ENCODE measurements at places on chromosomes 6 and 20. TPM values are rescaled to one million over a fixed set of nuclear protein-coding genes. Genes with fewer than 3 reads are reported as not detected.

DNA sequence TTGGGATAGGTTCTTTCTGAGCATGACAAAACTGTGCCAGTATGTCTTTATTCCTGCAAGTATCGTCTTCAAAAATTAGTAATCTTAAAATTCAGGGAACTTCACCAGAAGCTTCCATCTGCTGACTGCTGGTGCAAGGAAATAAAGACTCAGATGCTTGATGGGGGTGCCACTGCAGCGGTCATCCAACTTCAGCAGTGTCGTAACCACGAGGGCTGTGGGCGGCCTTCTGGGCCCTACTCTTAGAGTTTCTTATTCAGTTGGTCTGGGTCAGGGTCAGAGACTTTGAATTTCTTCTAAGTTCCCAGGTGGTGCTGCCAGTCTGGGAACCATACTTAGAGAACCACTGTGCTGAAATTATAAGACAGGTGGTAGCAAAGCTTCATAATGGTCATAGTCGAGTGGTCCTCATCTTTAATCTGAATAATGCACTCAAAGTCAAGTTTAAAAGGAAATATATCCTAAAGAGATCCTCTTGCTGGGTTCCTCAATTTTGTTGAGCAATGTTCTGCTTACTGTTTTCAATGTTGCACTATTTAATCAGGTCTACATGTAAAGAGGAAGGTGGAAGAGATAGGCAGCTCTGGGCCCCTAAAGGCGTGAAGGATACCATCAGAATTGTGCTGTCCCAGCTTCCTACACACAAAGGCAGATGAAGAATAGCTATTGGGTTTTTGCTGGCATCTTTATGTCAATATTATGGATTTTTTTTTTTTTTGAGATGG lies 165.4 kb upstream of the GMDS start:
- DNase-seq, result no peak

DNA sequence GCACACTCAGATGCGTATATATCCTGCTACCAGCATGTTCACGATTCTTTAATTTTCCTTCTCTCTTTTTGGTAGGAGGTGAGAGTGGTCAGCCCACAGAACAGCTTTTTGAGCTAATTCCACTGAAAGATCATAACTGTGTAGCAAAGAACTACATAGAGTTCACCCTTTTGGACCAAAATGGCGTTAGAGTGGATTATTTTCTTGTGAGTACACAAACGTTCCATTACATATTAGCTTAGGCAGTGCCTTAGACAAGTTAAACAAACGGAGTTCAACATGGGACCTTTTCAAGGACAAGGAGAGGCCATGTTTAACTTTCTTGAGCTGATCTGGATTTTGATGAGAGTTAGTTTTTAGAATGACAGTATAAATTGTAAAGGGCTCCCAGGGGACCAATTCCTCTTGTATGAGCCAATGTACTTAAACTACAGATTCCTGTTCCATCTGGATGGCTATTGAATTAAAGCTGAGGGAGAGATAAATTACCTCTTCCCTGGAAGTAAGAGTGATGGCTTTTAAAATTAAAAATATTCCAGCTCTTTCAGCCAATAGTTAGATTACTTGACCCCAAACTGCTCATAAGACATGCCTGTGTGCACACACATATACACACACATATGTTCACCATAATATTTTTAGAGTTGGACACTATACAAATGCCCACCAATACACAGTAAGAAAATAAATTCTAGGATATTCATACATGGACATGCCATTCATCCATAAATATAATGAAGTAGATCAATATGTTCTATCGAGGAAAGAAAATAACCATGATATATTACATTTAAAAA lies 25.6 kb upstream of the ARMH2 start:
- no peak for DNase-seq

DNA sequence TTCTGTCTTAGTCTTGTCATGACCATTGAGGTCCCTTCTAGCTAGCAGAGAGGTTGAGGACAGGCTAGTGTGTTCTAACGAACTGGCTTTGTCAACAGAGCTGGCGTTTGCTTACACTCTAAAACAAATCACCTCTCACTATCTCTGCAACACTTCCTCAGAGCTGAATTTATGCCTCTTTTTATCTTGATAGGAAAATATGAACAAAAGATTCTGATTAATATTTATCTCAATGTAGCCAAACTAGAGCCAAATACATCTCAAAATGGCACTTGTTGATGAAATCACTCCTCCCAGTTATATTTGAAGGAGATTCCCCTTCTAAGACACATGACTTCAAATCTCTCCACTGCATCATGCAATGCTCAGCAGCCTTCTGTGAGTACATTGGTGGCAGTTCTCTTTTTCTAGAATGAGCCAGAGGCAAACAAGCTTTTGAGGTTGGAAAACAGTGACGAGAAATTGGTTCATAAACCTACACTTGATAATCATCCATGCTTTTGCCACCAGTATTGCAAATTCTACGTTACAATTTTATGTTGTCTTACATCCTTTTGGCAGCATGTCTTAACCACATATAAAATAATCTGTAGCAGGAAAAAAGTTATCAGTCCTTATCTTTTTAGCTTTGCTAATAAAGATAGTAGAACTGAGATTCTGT lies 615.7 kb upstream of the CITED2 start:
- DNase-seq, result no peak

DNA sequence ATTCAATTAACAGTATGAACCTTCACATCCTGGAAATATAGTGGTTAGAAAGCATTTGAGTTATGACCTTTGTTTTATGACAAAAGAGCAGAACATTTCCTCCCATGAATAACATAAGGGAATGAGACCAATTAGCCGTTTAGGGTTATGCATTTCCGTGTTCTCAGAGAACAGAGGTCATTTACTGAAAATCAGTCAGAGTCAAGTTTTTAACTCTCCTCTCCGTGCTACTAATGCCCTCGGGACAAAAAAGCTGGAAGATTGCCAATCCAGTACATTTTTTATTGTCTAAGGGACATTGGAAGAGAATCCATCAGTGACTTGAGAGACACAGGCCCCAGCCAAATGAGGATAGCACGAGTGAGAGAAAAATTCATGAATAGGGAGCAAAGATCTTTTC lies 632.7 kb downstream of the RFPL4B start:
- no peak for DNase-seq

Gene PDE10A
- 15.6 TPM for total RNA-seq

Gene NCOA3
- 37.0 TPM for total RNA-seq

Data from mesenteric fat pad (tissue), 1 donor.